Left renal cortex interstitium (tissue), 4 donors: ENCODE measurements at places on chromosomes 6 and 20.

- DNase-seq: no peak
Measured at GRCh38 chr20:43513372-43513930, 6.0 kb downstream of the L3MBTL1 start.

DNA sequence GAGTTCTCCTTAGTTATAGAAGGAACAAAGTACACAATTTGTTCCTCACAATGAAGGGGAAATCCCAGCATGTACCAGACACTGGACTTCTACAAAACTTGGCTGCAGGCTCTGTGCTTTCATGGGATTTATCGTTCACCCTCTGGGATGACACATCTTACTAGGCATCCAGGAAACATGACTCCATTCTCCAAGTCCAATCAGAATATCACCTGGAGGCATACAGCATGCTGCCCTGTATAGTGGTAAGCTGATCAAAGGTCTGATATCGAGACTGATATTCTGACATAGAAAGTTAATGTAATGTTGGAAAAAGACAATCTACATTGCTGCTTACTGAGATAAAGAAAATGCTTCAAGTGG lies 6.7 kb downstream of the RWDD2A start:
- no peak for DNase-seq

GRCh38 chr20:24448170-24448569 lies 21.3 kb upstream of the SYNDIG1 start:
- DNase-seq: no peak

GRCh38 chr20:37347891-37348791 lies 2.2 kb downstream of the SRC start:
- DNase-seq: no peak

DNA sequence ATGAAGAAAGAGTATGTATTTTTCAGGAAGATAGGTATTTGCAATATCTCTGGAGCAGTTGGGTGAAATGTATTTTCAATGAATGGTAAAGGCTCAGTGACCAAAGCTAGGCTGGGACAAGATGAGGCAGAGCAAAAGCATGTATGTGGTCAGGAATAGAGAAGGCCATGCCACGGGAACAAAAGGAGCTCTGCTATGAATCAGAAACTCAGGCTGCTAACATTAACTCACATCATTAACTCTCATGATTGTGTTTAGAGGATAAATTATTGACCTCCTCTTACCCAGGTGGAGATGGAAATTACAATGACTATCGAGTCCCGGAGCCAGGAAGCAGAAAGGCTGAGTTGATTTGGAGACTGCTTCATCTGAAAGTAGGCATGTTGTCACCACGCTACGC lies 220.2 kb downstream of the FUT9 start:
- DNase-seq: no peak
